ENCODE measurements at places on chromosomes 4 and X. TPM values are rescaled to one million over a fixed set of nuclear protein-coding genes. Genes with fewer than 3 reads are reported as not detected.

DNA sequence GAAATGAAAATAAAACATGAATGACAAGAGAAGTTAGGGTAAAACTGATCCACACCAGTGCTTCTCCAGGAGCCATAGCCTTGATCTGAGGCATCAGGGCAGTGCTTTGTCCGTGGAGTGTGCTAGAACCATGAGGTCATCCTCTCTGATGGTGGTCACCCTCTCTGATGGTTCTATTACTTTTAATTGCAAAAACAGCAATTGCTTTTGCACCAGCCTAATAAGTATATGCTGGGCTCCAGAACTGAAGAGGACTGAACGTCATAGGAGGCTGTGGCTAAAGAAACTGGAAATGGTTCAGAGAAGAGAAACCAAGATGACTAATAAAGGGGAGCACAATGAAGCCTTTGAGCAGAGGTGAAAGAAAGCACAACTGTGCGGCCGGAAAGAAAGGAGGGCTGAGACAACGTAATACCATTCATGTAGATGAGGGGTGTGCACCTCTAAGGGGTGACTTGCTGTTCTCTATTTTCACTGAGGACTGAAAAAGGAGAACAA, 17.0 kb upstream of the TMEM154 start:
- DNase-seq, result peak; percentile 78

- DNase-seq, result no peak
Observed at GRCh38 chr4:22097596-22097995, 149.0 kb upstream of the KCNIP4 start.

DNA sequence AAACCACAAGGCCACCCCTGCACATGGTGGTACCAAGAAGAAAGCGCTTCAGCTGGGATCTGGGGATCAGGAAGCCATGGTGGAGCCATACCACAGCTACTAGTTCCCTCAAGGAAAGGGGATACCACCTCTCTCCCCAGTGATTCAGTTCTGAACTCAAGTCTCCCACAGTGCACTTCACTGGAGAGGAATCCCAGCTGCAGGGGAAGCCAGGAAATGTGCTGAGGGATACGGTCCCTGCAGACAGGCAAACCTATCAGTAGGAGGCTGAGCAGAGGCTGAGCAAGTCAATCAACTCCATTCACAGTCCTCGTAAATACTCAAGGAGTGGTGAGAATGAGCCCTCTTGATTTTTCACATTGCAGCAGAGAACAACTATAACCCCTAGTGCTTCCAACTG, 11.0 kb downstream of the TMEM192 start:
- DNase-seq, result no peak

The SGMS2 gene
- not detected for total RNA-seq

The MAGEA1 gene
- total RNA-seq, result not detected

The CXXC4 gene
- not detected for total RNA-seq

The USP17L12 gene
- not detected for total RNA-seq

Measured in CD8-positive, alpha-beta T cell (primary cell).